CD4-positive, alpha-beta T cell treated with Interleukin-1 beta for 1 hour (primary cell): ENCODE measurements at places on chromosomes 4 and X.

GRCh38 chr4:38075370-38076152 lies 115.4 kb downstream of the PTTG2 start:
- DNase-seq, result peak; percentile 14

GRCh38 chr4:2058264-2059045 lies 672 bp upstream of the NAT8L start:
- DNase-seq, result no peak

DNA sequence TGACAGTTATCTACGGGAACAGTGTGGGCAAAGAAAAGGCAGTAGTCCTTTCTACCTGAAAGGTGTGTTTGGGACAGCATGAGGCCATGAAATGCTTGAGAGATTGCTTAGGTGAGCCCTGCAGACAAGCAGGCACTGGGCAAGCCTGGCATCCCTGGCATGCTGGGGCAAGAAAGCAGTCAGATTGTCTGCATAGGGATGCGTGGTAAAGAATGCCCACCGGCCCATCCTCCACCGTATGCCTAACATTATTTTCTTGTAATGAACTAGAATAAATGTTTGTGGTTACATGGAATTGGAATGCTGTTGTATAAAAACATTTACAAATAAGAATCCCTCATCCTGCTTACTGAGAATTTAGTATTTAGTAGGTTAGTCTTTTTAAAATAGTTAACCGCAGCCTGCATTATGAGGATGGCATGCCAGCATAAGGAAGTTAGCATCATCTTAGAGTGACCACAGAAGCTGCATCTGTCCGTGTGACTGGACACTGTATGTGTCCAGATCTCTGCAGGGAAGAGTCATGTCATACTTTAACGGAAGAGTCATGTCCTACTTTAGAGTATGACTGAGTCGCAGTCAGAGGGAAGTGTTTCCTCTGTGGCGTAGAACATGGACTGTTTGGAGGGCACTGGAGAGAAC lies 18.9 kb downstream of the ZBTB49 start:
- DNase-seq, result no peak

DNA sequence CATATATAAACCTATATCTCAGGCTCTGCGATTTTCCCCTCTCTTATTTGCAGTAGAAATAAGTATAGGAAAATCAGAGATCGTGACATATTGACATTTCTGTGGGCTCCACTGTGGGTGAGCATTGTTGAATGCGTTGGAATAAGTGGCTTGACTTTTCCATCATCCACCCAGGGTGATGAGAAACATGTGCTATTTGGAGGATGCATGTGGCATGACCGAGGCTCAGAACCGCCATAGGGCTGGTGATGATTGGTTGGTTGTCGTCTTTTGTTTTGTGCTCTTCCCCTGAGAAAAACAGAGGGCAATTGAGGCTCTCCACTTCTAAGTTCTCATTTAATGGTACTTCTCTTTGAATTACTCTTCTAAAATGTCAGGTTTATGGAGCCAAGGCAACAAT lies 140.1 kb downstream of the MXRA5 start:
- DNase-seq, result no peak
